ENCODE measurements at places on chromosomes 1 and 21.

DNA sequence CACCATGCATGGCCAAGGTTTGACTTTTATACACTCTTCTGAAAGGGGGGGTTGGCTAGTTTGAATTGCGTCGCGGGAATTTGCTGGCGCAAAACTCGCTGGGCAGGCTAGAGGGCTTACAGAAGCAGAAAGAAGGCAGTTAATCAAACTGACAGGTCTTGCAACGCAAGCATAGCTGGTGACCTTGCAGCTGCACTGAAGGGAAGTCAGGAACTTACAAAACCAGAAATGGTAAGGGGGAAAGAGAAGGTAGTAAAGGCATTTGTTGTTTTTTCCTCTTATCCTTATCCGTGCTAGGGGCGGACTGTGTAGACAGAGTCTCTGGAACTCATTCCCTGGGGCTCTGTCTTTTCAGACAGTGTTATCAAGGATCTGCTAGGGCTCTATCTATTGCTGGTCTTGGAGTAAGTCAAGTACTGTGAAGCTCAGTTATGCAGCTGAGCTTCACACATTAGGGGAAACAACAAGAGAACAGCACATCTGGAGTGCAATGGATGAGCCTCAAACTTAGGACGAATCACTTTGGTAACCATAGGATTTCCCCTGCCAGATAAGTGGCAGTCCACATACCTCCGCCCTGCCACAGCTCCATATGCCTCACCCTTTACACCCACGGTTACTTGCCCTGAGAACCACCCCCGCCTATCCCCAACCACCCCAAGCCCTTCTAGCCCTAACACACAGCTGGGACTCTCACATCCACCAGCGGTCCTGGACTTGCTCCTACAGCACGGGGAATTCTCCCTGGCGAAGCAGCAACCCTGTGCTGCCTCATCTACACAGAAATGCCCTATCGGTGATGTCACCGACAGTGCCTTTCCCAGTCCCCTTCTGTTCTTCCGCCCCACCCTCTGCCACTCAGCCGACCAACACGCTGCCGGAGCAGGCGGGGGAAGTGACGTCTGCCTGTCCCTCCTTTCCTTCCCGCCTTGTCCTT, 251.4 kb downstream of the FAM72C start:
- DNase-seq = no peak

GRCh38 chr1:52677076-52677806, 20.9 kb downstream of the COA7 start:
- no peak for DNase-seq

DNA sequence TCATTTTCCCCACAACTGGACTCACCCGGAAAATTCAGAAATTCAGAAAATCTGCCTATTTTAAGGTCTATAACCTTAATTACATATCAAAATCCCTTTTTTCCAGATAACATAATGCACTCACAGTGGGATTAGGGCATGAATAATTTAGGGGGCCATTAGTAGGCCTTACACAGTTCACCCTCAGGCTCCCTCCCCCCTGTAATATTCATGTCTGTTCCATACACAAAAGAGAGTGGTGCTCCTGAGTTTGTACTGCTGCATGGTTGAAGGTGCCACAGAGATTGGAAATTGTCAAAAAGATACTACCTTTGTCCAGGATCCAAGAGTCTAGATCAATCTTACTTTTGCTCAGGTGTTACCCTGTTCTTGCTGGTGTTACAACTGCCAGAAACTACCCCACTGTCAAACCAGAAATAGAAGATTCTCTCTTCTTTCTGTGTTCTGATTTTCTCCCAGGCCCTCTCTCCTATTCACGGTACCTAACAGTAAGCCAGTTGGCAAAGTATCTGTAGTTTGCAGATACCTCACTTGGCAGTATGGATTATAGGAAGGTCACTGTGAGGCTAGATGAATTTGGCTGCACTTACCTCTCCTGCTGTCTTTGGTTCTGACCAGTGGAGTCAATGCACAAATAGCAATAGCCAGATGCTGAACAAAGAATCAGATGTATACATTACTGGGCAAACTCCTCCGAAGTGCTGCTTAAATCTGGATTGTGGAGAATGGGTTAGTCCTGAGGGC, 53.2 kb downstream of the C1orf198 start:
- no peak for DNase-seq

DNA sequence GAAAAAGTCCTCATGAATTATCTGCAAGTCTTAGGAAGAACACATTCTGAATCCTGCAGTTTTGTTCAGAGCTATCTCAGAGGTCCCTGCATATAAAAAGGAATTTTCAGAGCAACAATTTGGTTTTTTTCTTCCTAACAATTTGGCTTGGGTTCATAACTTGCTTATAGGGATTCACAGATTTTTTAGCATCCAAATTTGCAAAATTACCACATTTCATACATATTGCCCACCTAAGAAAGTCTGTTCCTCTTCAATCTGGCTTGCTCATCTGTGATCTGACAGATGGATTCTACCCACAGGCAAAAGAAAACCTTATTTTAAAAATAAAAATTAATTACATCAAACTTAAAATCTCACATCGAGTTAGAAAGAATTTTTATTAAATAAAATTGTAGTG, 714.4 kb upstream of the NCAM2 start:
- DNase-seq = no peak

- no peak for DNase-seq
Measured at GRCh38 chr1:32393832-32394140, 455 bp downstream of the BSDC1 start.

GRCh38 chr21:28742527-28742926, 250.2 kb downstream of the LTN1 start:
- no peak for DNase-seq

GRCh38 chr1:212290608-212291007, 5.4 kb downstream of the PPP2R5A start:
- DNase-seq = no peak

GRCh38 chr1:41498804-41499203, 14.3 kb upstream of the EDN2 start:
- DNase-seq = no peak

DNA sequence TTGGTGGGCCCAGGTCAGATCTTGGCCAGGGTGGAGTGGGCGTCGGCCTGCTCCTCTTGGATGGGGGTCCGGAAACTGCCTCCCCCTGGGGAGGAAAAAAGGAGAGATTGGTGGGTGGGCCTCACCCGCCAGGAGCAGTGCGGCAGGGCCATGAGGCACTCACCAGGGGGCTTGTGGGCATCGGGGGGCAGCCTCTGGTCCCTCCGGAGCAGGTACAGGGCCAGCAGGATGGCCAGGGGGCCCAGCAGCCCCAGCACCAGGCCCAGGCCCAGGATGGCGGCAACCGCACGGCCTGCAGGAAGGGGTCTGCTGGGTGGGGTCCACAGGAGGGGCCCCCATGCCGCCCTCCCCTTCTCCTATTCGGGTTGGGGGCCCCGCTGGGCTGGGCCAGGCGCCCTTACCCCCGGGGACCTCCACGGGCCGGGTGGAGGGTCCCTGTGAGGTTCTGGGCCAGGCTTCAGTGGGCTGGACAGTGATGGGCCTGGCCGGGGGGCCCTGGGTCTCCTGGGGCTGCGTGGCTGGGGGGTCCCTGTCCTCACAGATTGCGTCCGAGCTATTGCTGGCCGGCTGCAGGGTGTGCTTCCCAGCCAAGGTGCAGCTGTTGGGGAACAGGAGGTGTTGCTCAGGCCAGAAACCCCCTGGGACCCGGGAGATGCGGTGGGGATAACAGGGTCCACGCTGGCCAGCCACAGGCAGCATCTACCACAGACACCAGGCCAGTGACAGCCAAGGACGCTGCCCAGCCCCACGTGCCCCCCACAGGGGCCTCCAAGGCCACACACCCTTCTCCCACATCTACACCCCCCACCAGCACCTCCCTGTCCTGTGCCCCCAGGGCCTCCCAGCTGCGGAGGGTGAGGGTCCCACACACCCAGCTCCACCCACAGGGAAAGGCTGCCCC, 2.2 kb downstream of the TNFRSF4 start:
- DNase-seq = no peak

DNA sequence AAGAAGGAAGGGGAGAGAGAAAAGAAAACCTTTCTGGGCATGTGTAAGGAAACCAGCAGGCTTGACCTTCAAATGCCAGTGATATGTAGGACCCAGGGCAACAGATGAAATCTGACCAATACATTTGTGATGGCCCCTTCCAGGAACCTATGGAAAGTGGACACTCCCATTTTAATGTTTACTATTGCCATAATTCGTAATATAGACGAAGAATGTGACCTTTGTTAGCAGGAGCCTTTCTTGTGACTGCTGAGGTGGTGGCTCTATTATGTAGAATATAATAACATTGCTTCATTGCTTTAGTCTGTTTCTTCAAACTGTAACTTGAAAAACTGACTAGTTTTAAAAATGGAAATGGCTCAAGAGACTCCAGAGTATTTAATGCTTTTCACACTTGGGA, 150.8 kb downstream of the MAGI3 start:
- no peak for DNase-seq
